AG08395 (cell line): ENCODE measurements at places on chromosomes 12 and 14.

GRCh38 chr12:52181746-52182145 is 10.1 kb downstream of the KRT80 start:
- DNase-seq = peak; percentile 73

DNA sequence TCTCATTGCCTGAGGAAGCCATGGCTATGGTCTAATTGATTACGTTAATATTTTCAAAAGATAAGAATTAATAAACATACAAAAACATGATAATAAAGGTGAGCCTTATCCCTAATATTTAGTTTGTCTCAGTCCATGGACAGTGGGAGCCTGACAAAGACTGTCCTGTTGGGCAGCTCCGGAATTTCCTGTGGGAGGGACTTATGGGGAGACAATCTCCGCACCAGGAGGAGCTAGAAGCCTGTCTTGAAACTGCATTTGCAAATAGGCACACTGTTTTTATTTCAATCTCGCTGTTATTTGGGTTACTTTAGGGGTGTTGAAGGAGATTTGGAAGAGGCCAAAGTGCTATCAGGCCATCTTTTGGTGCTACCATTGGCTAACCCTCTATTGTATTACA is 50.8 kb upstream of the ZDHHC17 start:
- DNase-seq = no peak

- DNase-seq = no peak
Observed at GRCh38 chr14:29896354-29896821, 31.3 kb downstream of the PRKD1 start.

DNA sequence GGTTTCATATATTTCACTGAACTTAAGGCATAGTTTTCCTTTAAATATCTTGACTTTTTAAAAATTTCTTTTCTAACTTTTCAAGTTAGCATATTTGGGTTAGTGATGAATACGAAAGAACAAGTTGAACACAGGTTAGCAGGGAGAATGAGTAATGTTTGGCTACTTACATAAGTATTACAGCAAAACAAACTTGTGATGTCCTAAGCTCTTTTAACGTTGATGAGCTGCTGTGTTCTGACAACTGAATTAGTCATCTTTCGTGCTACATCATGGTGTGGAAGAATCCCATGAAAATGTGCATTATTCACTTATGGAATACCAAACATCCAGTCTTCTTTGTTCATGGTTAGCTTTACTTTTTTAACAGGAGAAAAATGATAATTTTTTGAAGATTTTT is 36.3 kb upstream of the PDZRN4 start:
- DNase-seq = no peak

- DNase-seq = no peak
Observed at GRCh38 chr12:34295366-34296142, 273.3 kb downstream of the ALG10 start.

DNA sequence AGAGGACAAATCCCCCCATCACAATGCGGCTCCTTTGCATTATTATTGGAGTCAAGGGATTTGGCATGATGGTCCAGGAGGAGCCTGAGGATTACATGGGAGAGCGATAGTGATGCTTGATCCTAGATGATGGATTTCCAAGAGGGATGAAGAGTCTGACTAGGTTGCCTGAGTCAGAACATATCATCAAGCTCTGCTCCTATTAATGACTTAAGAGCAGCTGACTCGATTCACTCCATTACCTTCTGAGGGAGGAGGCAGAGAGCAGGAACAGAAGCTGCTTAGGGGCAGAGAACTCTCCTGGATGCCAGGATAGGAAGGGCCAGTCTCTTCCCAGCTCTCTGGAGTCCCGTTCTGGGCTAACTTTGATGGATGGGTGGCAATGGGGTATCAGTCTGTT is 54.0 kb upstream of the CISTR start:
- no peak for DNase-seq

GRCh38 chr12:123998344-123998990 is 25.5 kb downstream of the ZNF664 start:
- no peak for DNase-seq

- DNase-seq = no peak
Observed at GRCh38 chr14:93532541-93532940, 101.8 kb downstream of the UNC79 start.

- no peak for DNase-seq
Observed at GRCh38 chr12:84056-84455, 17.5 kb downstream of the IQSEC3 start.

DNA sequence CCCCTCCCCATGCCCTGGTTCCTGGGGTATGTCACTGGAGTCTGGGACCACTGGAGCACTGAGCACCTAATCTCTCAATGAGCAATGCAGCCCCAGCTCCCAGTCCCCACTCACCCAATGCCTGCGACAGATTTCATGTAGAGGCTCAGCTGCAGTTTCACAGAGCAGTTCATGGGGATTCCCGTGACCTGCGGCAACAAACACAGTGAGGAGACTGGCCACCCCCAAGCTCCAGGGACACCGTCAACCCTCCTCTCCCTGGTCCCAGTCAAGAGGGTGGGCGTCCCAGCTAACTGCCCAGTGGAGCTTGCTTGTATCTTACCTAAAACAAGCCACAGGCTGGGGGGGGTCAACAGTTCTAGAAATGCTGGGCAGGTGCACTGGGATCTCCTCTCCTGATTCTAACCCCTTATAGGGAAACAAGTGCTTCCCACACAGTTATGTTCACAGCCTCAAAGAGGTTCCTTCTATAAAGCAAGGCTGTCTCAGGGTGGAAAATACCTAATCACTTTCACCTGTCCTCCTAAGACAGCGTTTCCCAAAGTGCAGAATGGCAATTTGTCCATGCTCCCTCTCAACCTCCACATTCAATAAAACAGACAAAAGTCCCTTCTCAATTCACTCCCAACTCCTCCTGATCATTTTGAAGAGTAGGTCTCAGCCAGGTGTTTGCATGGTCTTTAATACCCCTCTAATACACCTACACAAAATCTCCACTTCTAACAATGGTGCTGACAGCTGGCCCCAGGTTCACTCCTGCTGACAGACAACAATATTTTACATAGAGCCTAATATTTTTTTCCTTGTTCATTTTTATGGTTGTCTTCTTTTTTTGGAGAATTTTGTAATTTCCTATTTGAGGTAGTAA is 68.3 kb downstream of the SCARB1 start:
- DNase-seq = no peak

GRCh38 chr12:46364777-46365580 is 7.6 kb downstream of the SLC38A2 start:
- no peak for DNase-seq

GRCh38 chr14:72576258-72576657 is 317.6 kb downstream of the DPF3 start:
- no peak for DNase-seq

DNA sequence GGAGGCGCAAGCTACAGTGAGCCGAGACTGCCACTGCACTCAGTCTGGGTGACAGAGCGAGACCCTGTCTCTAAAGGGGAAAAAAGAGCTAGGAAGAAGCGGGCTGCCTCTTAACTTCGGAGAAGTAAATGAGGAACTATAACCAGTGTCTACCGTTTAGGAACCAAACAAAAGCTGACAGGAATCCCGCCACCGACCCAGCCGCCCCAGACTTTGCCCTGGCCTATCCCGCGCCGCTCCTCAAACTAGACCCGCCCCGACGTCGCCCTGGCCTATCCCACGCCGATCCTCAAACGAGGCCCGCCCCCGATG is 568 bp upstream of the SIVA1 start:
- no peak for DNase-seq

DNA sequence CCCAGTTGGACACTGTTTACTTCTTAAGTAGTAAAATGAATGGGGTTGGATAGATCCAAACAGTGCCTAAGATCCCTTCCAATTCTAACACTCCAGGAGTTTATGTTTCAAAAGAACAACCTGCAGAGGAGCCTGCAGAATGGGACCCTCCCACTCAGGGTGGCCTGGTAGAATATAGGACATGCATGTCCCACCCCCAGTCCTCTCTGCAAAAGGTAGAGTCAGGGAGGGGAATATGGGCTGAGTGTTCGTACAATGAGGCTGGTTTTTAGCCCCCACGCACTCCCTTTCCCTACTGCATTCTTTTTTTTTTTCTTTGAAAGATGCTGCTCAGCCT is 11.8 kb upstream of the NYNRIN start:
- DNase-seq = no peak

DNA sequence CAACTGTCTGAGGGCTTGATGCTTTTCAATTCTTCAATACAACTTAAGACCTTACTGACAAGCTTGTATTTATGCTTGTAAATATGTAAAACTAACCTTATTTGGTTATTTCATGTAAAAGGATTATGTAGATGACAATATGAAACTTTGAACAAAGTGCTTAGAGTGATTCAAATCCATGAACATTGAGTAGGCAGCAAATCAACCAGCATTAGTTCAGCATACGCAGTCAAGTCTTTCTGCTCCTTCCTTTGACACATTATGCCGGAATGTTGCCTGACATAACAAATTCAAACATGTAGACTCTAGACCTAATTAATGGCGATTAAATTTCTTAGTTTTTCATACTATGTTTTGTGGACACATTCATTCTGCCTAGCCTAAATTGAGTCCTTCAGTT is 105.2 kb downstream of the FGD4 start:
- DNase-seq = no peak

DNA sequence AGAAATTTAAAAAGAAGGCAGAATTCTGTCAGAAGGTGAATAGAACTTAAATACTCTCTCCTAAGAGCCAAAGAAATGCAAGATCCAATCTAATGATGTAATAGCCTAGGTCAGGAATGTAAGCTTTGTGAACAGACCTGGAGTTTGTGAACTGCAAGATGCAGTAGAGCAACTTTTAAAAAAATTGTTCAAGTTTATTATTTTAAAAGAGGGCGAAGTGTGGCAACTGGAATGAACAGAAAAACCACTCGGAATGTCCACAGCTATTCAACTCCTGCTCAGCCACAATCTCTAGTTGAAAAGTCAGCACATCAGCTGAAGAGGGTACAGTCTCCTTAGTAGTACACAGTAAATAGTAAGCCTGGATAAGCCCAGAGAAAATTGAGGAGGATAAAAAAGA is 228.8 kb downstream of the PPFIA2 start:
- peak; percentile 2 for DNase-seq

DNA sequence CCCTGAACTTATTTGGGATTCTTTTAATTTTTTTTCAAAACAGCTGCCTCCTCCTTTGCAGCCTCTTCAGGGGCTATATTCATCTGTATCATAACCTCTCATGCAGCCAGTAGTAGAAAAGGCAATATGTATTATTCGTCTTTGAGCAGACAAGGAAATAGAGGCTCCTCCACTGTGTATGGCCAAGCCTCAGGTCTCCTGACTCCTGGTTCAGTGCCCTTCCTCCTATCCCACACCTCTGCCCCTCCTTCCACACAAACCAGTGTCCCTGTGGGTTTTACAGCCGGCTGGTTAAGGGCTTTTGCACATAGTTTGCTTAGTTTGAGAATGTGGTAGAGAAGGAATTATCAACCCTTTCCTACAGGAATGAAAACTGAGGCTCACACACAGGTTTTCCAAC is 8.8 kb upstream of the ACVRL1 start:
- DNase-seq = no peak

DNA sequence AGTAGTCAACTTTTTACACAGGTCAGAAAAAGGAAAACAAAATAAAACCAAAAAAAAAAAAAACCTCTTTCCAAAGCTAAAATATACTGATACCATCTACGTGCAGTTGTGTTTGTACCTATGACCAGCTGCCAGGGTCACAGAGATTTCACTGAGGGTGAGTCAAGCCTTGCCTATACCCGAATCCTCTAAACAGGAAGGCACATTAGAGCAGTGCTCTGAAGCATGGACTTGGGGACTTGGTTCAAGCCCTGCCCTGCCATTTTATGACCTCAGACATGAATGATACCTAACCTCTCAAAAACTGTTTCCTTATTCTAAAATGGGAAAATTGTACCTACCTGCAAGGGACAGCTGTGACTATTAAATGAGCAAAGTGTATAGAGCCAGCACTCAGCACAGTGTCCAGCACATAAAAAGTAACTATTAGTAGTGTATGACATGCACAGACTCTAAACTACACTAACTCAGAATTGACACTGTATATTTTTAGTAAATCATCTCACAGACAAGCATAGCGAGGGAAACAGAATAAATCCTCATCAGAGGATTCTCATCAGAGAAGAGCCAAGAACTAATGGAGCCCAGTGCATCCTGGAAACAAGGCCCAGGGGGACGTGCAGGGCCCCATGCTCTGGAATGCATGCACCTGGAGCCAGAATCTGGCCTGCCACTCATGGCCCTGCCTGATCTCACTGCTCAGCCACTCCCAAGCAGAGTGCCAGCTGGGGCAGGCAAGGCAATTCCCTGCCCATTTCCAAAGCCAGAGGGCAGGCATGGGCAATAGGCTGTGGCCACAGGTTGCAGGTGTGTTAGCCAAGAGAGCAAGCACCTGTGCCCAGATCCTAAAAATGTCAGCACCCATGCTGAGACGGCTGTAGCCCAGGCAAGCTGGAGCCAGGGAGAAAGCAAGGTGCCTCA is 57.0 kb downstream of the NT5DC3 start:
- DNase-seq = no peak

GRCh38 chr14:64696355-64696857 is 7.8 kb upstream of the PLEKHG3 start:
- DNase-seq = no peak

DNA sequence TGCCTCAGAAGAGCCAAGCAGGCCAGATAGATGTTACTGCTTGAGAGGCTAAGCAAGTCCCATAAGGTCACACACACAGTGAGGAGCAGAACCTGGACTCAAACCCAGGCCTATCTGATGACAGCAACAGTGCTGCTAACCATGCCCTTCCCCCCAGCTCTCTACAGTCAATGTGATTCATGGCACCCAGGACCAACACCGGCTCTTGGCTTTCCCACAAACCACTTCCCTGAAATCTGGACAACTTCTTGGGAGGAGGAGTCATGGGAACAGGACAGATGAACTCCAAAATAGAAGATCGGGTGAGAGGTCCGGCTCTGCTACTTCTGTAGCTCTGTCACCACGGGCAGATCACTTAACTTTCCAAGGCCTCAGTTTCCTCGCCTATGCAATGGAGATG is 716 bp upstream of the PTGDR start:
- DNase-seq = peak; percentile 35

DNA sequence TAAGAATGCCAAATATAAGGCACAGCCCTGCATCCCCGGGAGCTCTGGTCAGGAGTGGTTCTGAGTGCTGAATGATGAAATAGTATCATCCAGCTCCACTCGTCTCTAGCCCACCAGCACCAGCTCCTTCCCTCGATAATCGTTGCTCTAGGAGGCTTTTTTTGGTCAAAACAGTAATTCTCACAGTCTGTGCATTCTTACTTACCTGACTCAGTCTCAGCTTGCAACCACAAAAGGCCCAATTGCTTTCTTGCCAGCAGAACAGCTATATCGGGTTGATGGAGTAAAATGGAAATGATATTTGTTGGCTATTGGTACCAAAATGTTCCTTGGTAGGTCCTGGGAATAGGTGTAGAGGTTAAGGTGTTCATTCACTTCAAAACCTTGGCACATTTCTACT is 94.8 kb downstream of the BMP4 start:
- no peak for DNase-seq
